ENCODE measurements at places on chromosomes 16 and 17.

DNA sequence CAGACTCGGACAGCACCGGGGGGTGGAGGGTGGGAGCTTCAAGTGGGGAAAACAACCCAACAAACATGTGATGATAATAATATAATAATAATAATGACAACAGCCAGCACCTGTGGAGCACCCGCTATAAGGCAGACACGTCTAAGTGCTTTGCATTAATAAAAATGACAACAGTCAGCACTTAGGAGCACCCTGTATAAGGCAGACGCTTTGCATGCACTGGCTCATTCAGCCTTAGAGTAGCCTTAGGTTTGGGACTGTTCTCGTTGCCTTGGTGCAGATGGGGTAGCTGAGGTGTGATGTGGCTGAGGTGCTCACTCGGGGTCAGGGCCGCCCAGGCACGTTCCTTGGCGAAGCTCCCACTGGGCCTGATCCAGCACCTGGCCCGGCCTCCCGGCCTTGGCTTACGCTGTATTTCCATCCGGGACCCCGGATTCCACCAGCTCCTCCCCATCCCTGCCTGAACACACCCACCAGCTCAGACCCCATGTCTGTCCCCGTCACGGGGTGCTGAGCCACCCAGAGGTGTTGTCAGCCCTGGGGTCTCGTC, 144.0 kb upstream of the CIBAR2 start:
- DNase-seq = no peak

DNA sequence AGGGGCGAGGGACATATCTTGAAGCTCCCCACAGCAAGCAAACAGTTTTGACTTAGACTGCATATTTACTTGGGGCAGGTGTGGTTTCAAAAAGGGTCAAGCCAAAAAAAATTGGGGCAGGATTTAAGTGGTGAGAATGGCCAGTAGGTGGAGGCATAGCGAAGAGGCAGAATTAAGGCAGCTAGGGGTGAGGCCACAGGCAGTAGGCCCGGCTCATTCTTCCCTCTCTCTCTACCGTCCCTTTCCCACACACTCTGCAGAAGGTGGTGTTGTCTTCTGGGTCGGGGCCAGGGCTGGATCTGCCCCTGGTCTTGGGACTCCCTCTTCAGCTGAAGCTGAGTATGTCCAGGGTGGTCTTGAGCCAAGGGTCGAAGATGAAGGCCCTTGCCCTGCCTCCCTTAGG, 2.6 kb downstream of the SHBG start:
- peak; percentile 37 for DNase-seq

GRCh38 chr16:9597967-9598730, 506.7 kb downstream of the HAPSTR1 start:
- DNase-seq = no peak

DNA sequence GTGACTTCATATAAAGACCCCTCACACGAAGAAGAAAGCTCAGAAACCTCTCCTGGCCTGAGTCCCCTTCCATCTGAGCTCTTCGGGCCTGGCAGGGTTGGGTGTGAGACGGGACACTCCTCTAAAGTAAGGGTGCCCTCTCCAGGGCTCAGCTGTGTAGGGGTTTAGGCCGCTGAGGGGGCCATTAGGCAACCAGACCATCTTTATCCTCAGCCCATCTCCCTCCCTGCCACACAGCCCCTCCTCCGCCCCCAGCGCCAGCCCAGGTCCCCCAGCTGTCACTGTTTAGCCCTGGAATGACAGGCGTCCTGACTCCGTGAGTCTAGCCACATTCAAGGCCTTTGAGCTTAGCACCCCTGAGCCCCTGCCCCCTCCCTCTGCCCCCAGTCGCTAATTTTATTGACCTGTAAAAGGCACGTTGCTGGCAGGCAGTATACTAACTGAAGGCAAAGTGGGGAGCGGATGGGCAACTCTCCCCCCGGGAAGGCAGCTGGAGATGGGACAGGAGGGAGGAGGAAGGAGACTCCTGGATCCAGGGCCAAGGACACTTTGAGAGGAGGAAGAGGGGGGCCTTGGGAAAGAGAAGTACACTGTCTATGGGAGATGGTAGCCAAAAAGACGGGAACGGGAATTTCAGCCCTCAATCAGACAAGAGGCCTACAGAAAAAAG, 592 bp upstream of the ZNF385C start:
- no peak for DNase-seq

GRCh38 chr16:75445298-75445697, 12.0 kb upstream of the CFDP1 start:
- no peak for DNase-seq

GRCh38 chr17:50355701-50356341, 9.9 kb downstream of the XYLT2 start:
- no peak for DNase-seq

GRCh38 chr17:44307387-44308186, 814 bp upstream of the RUNDC3A start:
- no peak for DNase-seq

DNA sequence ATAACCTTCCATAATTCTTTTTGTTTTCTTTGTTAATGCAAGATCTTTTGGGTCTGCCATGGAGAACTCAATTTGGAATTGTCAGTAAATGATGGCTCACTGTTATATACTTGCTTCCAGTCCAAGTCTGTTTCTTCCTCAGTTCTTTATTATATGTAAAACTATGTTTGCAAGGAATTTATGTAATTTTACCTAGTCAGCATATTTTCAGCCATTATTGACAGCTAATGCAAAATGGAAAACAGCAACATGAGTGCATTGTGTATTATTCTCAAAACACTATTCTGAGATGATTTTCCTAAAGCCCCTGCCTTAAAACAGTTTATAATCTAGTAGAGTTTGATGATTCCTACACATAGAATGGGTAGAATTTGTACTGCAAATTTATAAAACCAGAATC, 167.5 kb downstream of the TANC2 start:
- no peak for DNase-seq

DNA sequence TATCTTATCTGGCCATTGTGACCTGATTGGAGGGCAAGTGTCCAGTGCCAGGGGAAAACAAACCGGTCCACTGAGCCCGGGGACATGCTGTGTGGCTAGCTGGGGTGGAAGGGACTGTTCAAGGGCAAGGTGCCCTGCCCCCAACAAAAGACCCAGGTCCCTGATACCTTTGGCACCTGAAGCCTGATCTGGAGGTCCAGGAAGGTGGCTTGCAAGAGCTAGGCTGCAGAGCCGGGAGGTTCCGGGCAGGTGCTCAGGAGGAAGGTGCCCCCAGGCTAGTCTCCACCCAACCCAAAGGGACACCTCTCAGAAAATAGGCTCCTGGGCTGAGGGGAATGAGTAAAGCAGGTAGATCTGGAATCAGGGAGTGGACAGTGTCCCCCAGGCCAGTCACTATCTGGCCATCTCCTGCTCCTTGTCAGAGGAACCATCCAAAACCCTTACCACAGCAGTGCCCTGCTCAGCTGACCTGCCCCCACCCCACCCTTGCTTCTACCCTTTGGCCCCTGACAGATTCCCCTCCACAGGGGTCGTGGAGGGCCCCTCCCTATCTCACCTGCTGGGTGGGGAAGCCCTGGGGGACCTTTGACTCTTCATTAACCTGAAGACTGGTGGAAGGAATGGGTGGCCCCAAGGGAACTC, 6.2 kb downstream of the NAT9 start:
- no peak for DNase-seq

DNA sequence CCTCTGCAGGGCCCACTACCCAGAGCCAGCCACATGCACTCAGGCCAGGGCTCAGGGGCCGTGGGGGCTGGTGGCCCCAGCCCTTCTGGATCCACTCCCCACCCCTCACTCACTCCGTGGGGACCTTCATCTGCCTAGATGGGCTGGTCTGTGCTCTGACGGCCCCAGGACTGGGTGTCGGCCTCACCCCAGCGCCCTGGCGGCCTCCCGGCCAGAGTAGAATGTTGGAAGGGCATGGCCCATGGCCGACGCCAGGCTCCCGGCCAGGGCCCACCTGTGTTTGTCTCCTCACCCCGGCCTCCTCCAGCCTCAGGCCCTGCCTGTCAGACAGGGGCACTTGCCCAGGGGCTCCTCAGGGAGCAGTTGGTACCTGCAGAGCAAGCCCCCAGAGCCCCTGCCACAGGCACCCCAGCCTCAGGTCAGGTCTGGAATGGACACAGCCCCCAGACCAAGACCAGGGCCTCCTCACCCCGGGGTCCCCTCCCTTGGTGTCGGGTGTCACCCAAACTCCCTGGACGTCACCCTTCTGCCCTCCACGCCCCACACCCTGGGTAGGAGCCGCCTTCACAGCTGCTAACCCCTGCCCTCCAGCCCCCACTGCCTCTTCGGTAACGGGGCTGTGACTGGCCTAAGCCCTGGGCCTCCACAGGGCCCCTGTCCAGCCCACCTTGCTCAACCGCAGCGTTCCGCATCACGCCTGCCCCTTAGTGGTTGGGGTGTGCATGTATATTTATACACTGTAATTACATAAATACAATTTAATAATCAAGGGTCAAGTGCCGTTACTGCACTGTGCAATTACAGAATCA, 3.0 kb upstream of the CDH15 start:
- no peak for DNase-seq

DNA sequence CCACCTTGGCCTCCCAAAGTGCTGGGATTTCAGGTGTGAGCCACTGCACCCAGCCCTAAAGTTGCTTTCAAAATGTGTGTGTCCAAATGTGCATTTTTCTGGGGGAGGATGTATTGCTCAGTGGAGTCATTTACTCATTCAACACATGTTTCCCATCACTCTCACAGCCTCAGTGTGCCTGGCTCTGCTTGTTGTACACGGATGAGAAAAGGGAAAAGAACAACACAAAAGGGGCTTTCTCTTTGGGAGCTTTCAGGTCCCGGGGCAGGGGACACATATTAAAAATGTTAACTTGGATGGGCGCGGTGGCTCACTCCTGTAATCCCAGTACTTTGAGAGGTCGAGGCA, 1.7 kb upstream of the PPL start:
- no peak for DNase-seq

DNA sequence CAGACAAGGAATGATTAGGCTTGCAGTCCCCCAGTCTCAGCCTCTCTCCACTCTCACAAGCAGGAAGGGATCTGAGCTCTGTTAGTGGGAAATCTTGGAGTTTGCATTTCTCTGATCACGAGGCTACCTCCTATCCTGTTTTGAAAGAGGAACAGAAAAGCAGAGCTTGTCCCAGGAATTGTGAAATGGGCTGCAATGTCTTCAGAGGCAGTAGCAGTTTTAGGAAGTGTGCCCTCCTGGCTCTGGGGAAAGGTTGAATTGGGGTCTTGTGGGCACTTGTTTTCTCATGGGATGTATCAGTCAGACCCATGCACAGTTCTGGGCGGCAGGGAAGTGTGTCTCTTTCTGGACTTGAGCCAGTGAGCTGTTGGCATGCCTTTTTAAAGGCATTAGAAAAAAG, 22.8 kb downstream of the NUP85 start:
- DNase-seq = no peak

DNA sequence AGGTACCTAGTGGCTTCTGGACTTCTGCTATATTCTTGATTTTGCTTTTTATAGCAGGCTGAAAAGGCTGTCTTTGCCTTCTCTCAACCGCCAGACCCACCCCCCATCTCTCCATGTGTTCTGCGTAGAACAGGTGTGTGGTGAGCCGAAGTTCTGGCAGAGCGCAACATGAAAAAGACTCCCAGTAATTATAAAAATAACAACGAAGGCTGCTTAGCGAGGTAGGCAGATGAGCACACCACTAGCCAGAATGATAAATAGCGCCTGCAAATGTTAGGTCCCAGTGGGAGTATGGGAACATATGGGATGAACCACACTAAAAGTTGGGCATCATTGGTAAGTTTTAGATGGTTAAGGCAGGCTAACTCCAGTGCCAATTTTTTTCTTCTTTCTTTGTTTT, 14.0 kb upstream of the RBFOX1 start:
- no peak for DNase-seq

DNA sequence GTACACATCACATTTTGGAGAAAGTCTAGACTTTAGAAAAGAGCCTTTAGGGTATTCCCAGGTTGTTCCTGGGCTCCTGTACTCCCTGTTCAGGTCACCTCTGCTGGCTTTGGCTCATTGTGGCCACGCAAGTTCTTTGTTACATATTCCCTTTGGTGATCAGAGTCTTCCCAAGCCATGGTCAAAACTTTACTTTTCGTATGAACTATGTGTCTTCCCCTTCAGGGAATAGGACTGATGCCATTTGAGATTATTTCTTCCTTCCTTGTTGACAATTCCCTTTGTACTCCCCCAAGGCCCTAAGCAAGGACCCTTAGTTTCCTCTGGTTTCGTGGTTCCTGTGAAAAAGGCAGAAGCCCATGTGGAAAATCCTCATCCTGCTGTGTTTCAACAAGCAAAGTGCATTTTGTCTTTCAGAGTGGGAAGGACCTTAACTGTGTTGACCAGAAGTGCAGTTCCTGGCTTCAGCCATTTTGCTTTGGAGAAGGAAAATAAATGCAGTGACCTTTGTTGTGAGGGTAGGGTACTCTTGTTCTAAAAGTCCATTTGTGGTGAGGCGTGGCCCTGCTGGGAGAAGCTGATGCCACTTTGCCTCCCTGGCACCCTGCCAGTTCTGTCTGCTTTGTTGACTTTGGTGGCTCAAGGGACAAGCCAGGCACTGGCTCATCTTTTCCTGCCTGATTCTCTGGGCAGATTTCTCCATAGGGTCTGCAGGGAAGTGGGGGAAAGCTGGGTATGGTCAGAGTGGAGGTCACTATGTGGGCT, 55.1 kb downstream of the ZNRF1 start:
- DNase-seq = no peak

DNA sequence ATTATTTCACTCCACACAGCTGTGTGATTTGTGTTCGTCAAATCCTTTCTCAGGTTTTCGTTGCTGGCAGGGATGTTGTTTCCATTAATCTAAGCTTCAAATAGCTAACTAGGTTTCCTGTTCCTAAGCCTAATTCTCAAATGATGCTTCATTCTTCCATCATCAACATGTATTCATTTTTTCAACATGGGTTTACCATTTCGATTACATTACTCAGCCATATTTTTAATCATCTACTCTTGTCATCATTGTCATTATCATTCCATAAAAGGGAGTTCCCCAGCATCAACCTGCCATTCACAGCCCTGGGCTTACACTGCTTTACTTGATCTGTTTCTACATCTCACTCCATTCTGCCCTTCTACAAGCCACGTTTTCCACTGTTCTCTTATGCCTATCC, 33.3 kb upstream of the ANKFN1 start:
- DNase-seq = no peak

DNA sequence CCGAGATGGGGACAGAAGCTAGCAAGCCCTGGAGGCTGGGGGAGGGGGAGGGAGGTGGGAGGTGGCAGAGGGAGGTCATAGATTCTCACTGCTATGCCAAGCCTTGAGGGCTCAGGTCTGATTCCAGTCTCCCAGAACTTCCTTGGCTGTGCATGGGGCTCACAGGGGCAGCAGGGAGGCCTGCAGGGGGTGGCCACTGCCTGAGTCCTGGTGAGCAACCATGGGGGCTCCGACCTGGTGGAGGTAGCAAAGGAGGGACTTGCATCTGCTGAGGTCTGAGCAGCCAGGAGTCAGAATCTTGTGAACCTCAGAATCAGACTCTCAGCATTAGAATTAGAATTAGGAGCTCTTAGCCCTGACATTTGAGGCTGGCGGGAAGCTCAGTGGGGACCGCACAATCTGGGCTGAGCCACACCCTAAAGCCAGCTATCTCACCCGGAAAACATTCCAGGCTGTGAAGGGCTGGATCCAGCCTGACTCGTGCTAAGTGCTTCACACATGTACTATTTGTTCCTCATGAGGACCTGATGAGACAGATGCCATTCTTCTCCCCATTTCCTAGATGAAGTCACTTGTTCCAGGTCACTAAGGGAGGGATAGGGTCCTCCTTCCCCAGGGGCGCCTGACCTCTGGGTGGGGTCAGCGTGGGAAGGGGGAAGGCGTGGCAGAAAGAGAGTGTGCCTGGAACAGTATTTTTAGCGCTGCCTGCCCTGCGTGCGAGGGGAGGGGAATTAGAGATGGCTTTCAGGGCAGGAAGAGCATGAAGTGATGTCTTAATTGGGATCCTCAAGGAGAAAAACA, 17.3 kb upstream of the KCNJ12 start:
- DNase-seq = no peak

GRCh38 chr17:5598457-5598856, 14.1 kb upstream of the NLRP1 start:
- no peak for DNase-seq

Measured in CD4-positive, alpha-beta T cell treated with Interferon gamma for 1 hour (primary cell).